ENCODE measurements at places on chromosomes 7 and 10.

GRCh38 chr7:1809070-1809469 is 139.0 kb downstream of the ELFN1 start:
- DNase-seq = no peak

- DNase-seq = no peak
These were observed 81.9 kb downstream of the CNOT4 start for GRCh38 chr7:135428011-135428410.

GRCh38 chr7:137970253-137970975 is 31.5 kb downstream of the CREB3L2 start:
- DNase-seq = no peak

DNA sequence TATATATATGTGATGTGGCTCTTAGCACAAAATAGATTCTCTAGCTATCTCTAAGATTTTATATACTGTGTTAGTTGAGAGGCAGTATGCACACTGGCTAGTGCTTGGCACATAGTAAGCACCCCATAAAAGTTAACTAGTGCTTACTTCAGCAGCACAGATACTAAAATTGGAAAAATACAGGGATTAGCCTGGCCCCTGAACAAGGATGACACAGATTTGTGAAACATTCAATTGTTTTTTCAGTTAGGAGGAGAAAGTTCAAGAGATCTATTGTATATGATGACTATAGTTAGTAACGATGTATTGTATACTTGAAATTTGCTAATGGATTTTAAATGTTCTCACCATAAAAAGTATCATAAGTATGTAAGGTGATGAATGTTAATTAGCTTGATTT is 78.3 kb upstream of the LRRC17 start:
- no peak for DNase-seq

GRCh38 chr7:23246555-23246954 is at the start of gene GPNMB:
GPNMB (plus strand) TSS chr7:23246775; CDS start chr7:23246858, 83 bp downstream.
- DNase-seq = no peak

- DNase-seq = no peak
These were observed 4.0 kb upstream of the SPOCK2 start for GRCh38 chr10:72092171-72092924.

DNA sequence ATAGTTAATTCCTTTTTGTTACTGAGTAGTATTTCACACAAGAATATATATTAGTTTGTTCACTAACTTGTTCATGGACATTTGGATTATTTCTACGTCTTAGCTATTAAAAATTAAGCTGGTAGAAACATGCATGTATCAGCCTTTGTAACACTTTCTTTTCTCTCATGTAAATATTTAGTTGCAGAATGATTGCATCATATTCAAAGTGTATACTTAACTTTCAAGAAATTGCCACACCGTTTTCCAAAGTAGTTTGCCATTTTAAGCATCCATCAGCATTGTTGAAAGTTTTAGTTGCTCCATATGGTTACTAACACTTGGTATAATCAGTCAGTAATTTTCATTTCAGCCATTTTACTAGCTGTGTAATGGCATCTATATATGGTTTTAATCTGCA is 666.9 kb downstream of the NXPH1 start:
- no peak for DNase-seq

GRCh38 chr7:118140468-118140867 is 43.5 kb upstream of the LSM8 start:
- DNase-seq = no peak

DNA sequence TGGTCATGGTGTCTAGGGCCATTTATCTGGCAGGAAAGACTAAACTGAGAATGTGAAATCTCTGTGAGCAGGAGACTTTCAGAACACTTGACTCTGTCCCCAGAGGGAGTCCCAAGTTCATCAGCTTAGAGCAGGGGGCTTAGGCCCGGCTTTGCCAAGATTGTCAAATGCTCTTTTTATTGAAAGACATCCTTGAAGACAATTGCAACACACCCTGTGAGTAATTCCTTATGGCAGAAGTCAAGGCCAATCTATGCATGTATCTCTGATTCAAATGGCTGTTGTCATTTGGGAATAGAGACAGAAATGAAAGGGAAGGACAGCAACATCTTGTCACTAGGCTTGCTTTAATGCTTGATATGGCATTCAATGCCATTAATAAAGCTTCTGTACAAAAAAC is 33.7 kb downstream of the BAMBI start:
- DNase-seq = no peak

Data from SIG-M5 (cell line).